ENCODE measurements at places on chromosomes 6 and 20. TPM values are rescaled to one million over a fixed set of nuclear protein-coding genes. Genes with fewer than 3 reads are reported as not detected.
A peak's percentile ranks its signal among the peaks of the same experiment; 100 is the strongest.

- DNase-seq: no peak
Measured at GRCh38 chr6:170260686-170261085, 30.2 kb downstream of the DLL1 start.

- DNase-seq: no peak
Measured at GRCh38 chr20:33612001-33612400, 50.1 kb upstream of the C20orf144 start.

Gene GPR63
- total RNA-seq: 6.3 TPM

DNA sequence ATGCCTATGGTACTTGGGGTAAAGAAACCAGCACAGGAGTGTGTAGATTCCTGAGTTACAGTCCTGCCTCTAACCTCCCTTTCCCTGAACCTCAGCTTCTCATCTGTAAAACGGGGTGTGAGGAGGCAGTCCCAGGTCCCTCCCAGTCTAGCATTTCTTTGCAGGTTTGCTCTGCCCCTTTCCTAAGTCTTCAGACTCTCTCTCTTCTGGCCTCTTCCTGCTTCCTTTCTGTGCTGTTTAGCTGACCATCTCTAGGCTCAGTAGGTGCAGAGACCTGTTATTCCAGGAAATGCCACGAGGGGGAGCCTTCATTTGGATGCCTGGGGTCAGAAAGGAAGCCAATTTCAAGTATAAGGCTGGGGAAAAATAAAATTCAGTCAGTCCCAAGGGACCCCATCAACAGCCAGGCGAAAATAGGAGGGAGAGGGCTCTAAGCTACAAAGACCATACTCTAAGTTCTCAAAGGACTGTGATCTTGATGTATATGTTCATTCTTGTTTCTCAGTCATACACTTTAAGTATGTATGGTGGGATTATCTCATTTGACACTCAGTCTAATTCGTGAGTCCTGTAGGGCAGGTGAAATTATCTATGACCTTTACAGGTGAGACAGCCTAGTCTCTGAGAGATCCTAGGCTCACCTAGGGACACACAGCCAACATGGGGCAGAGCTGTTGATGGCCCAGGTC is 89.1 kb downstream of the NCR2 start:
- DNase-seq: peak; percentile 94

Gene TREM2
- total RNA-seq: 2.2 TPM

Gene RAD21L1
- 7.5 TPM for total RNA-seq

DNA sequence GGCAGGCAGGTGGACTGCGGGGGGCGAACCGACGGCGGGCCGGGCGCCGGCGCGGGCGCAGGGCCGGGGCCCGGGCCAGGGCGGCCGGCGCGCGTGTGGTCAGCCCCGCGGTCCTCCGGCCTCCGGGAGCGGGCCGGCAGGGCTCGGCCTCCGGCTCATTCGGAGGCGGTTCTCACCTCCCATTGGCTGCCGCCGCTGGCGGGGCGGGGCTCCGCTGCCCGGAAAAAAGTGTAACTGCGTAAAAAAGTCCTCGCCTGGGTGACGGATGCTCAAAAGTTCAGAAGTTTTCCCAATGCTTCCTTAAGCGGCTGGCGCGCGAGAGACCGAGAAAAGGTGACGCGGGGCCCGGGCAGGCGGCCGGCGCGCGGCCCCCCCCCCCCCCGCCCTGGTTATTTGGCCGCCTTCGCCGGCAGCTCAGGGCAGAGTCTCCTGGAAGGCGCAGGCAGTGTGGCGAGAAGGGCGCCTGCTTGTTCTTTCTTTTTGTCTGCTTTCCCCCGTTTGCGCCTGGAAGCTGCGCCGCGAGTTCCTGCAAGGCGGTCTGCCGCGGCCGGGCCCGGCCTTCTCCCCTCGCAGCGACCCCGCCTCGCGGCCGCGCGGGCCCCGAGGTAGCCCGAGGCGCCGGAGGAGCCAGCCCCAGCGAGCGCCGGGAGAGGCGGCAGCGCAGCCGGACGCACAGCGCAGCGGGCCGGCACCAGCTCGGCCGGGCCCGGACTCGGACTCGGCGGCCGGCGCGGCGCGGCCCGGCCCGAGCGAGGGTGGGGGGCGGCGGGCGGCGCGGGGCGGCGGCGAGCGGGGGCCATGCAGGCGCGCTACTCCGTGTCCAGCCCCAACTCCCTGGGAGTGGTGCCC is at the start of gene FOXC1:
Gene FOXC1 (plus strand): TSS at position 268 of the 849 bp plus-strand sequence. CDS start 531 bp downstream, at position 799.
- peak; percentile 89 for DNase-seq

GRCh38 chr6:82554666-82555065 is 191.0 kb downstream of the TPBG start:
- DNase-seq: no peak

Gene HLA-DRB5
- 0.56 TPM for total RNA-seq

- DNase-seq: no peak
Measured at GRCh38 chr6:17505767-17506280, 94.3 kb upstream of the FAM8A1 start.

GRCh38 chr6:169994739-169995138 is 243.3 kb downstream of the ERMARD start:
- DNase-seq: peak; percentile 4

- no peak for DNase-seq
Measured at GRCh38 chr6:144559865-144560593, 274.9 kb downstream of the UTRN start.

GRCh38 chr6:159819932-159820640 is 20.0 kb downstream of the PNLDC1 start:
- no peak for DNase-seq

DNA sequence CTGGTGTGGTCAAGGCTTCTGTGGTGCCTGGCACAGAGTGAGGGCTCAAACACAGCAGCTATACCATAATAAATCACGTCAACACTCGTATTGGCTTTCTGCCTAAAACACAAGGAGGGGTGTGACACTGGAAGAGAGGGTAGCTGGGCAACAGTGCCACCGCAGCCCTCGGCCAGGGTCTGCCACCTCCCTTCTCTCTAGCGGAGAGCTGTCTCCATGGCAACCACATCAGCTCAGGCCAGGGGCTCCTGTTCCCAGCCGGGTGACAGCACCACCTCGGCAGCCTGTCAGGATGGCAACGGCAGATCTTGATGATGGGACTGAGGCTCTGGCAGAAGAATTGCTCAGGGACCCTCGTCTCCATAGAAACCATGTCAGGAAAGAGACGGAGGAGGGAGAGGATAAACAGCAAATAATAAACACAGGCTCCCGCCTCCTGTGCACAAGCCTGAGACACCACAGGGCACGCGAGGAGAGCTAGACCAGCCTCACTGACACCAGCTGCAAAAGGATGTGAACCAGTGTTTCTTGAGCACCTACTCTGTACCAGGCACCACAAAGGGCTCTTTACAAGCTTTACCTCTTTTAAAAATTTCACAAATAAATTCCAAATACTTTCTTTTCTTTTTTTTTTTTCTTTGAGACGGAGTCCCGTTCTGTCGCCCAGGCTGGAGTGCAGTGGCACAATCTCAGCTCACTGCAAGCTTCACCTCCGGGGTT is 50.4 kb upstream of the TLDC2 start:
- no peak for DNase-seq

Data from testis (tissue), 5 donors.